Right ventricle myocardium superior (tissue), 1 donor: ENCODE measurements at places on chromosomes 1 and 21.

GRCh38 chr1:222053790-222054294 lies 312.0 kb upstream of the DUSP10 start:
- DNase-seq = no peak

DNA sequence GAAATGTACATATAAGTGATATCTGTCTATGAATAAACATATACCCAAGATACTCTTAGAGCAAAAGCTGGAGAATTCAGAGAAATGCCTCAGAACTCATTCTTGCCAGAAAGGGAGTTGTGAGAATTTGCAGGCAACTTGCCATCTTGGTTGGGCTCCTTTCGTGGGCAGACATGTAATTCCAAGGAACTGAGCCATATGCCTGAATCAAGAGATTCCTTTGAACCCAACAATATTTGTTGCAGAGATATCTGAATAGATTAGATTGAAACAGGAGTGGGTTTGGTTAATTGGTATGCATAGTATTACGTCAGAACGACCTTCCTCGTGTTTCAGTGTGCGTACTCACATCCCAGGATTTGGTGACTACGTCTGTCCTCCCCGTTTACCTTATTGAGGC lies 67.0 kb downstream of the TGFB2 start:
- no peak for DNase-seq

DNA sequence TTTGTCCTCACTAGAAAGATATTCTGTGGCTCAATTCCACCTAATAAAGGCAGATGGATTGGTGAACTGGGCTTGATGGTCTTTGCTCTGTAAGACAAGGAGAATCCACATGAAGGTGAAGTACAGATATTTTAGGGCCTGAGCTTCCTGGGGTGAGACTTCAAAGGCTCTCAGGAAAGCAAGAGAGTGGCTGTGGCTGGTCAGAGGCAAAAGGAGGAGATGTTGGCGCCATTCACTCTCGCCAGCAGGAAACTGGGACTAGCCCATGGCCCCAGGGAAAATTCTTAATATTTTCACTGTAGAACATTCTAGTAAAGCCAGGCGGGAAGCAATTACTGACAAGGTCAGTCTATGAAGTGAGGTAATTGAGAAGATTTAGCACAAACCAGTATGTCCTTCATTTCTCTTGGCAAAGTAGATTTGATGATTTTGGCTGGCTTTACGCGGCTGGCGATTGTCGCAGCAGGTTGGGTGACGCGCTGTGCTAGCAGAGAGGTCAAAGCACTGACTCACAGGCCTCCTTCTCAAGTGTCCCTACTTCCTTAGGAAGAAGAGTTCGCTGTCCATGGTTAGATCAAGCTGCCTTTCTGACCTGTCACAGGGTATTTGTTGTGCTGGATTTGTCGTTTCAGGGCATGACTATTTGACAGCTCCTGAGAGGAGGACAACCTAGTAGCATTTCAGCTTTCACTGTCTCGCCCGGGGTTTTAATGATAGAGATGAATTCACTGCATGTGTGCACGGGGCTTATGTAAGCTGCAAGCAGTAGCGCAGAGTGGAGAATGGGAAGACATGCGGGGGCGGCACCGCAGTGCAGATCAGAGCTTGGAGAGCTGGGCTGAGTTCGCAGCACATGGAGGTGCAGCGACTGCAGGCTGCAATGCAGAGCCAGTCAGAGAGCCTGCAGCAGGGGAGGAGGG lies 32.7 kb downstream of the XCL1 start:
- peak; percentile 51 for DNase-seq

- DNase-seq = no peak
Observed at GRCh38 chr1:18482721-18483425, 2.1 kb downstream of the KLHDC7A start.
